T-helper 17 cell (primary cell): ENCODE measurements at places on chromosomes 1 and 21. TPM values are rescaled to one million over a fixed set of nuclear protein-coding genes. Genes with fewer than 3 reads are reported as not detected.

DNA sequence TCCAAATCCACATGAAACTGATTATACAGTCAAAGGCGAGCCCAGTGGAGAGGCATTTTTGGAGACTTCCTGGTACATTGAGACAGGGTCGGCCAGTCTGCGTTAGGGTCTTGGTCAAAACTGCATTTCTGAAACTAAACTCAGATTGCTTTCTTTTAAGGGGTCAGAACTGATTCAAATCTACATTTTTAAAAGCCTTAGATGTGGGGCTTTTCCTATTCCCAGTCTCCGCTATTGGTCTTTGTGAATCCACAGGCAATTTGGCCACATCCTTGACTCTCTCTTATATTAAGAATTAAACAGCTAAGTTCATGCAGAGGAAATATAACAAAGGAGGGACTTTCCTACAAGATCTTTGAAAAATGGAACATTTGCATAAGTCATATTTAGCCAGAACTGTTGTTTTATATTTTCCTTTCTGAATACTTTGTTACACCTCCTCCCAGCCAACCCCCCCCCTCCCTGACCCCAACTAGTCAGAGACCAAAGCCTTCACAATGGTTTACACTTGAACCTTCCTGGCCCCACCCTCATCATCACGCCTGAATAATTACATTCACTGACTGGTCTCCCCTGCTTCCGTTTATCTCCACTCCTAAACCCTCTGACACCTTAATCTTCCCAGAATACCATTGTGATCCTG, 30.9 kb downstream of the SELL start:
- no peak for DNase-seq

Gene CD48
- total RNA-seq, result 387 TPM

DNA sequence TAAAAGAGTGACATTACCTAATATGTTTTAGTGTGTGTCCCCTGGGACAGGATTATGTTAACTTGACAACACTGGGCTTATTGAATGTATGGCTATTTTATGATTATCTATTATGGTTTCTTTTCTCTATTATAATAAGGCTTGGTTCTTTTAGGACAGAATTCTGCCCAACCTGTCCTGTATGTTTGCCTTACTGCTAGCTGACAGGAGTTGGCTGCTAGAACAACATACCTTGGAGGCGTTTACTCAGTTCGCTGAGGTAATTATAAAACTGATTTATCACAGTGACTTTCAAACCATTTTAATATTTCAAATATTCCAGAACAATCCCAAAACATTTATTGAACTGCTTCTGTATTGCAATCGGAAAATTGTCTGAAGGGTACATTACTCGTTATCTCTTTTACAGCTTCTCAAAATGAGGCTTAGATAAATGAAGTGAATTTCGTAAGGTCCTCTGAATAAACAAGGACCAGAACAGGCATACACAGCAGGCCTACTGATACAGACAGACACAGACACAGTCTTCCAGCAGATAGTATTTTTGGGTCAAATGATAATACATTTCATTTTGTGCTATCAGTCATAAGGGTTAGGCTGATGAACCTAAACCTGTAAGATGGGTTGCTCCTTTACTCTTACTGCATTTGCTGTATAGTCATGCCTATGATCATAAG, 44.2 kb downstream of the SCYL3 start:
- DNase-seq, result no peak

- no peak for DNase-seq
Observed at GRCh38 chr1:79969886-79970285, 963.4 kb upstream of the ADGRL4 start.

Gene LCE1B
- total RNA-seq, result not detected
